CD4-positive, alpha-beta T cell treated with Interleukin-15 for 4 hours (primary cell): ENCODE measurements at places on chromosomes 4 and X.

DNA sequence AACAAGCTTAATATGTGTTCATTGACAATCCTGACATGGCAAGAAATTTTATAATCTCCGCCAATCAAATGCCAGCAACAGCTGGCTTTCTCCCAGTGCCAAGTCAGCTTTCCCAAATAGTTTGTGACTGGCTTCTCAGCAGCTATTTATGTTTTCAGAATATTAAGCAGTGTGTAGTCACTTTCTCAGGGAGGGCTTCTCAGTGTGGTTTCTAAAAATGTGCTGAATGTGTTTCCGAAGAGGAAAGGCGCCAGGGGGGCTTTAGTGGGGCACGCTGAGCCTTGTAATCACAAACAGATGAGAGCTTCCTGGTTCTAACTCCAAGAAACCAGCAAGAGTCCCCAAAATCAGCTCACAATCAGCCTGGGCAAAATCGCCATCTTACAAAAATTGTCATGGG lies 258.7 kb upstream of the CPEB2 start:
- DNase-seq, result no peak

DNA sequence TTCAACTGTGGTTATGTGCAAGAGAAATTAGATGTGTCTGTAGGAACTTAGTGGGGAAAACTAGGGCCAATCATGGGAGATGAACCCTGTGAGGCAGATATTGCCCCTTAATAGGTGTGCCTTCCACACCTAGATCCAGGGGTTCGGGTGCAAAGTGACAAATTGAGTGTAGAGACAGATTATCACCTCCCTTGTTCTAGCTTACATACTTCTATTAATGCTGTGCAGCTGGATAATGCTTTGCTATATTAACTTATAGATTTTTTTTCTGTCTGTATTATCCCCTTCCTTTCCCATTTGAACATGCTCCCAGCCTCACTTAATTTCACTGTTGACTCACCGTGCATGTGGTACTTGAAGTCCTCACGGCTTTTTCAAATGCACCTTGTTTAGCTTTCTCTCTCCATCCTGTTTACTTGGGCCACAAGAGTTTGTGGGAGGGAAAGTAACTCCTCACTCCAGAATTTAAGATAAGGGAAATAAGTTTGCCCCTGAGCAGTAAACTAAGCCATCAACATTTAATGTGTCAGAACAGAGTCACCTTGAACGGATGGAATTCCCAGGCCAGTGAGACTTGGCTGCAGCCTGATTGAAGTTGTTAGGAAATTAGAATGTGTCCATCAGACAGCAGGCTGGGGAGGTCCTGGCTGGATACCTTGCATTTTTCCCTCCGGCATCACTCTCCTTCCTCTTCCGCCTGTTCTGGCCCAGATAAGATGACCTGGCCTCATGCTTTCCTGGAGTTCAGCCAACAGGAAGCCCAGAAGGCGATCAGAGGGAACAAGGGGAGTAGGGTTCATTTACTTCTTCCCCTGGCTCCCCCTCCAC lies 478.4 kb downstream of the BCOR start:
- no peak for DNase-seq

- DNase-seq, result no peak
These were observed 275.5 kb downstream of the RAB28 start for GRCh38 chr4:13208558-13209193.

GRCh38 chrX:130828641-130829040 lies 74.4 kb downstream of the ENOX2 start:
- DNase-seq, result no peak
